ENCODE measurements at places on chromosomes 1 and 21.

GRCh38 chr1:19772053-19772452 lies 27.7 kb downstream of the TMCO4 start:
- DNase-seq, result no peak

DNA sequence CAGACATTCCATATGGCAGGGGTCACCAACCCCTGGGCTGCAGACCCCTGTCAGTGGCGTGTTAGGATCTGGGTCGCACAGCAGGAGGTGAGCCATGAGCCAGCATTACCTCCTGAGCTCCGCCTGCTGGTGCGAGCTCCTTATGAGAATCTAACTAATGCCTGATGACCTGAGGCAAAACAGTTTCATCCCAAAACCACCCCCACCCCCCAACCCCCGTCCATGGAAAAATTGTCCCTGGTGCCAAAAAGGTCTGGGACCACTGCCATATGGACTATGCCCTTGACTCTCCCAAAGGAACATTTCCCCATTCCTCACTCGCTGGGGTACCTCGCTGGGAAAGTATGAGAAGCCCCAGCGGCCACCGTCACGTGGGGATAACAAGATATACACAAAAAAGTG lies 6.4 kb upstream of the CPT2 start:
- no peak for DNase-seq

DNA sequence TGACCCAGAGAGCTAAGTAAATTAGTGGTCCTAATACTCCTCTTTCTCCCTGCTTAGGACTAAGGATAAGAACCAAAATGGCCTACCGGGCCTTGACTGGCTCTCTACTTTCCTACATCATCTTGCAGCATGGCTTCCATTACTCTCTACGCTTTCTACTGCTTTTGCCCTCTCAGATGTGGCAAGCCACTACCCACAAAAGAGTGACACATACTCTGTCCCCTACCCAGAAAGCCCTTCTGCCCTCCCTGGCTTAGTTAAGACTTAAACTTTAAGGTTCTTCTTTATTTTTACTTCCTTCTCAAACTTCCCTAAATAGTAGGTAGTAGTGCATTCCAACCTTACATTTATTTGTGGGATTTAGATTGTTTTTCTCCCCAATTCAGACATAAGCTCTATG lies 228.1 kb downstream of the TPR start:
- no peak for DNase-seq

GRCh38 chr1:8816831-8817411 lies 519 bp downstream of the RERE start:
- no peak for DNase-seq

DNA sequence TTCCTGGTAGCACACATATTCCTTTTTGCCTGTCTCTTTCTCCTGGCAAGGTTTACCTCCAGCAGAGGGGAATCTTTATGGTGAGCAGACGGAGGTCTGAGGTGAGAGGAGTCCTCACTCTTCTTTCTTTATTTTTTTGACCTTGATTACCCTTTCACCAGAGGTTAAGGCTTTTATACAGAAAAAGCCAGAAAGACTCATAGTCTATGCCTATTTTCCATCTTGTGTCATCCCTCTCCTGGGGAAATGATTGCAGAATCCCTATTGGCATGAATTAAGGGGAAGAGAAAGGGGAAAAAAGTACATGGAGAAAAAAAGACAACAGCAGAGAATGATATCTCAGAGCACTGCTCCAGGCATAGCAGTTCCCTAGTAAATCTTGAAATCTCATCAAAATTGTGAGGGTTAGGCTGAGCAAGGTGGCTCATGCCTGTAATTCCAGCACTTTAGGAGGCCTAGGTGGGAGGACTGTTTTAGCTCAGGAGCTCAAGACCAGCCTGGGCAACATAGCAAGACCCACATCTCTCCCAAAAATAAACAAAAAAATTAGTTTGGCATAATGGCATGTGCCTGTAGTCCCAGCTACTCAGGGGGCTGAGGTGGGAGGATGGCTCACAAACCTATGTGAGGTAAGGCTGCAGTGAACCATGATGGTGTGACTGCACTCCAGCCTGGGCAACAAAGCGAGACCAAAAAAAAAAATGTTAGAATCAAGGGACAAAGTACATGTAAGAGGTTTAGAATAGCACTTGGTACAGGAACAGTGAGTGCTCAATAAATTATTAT lies 1.2 kb upstream of the XPR1 start:
- DNase-seq, result no peak

DNA sequence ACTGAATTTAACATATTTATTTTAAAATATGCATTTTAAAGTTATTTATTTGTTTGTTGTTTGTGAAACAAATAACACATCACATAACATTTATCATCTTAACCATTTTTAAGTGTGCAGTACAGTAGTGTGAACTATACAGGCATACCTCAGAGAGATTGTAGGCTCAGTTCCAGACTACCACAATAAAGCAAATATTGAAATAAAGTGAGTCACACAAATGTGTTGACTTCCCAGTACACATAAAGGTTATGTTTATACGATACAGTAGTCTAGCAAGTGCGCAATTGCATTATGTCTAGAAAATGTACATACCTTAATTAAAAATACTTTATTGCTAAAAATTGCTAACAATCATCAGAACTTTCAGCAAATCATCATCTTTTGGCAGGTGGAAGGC lies 739.4 kb upstream of the ADGRL4 start:
- no peak for DNase-seq

GRCh38 chr1:237154157-237154556 lies 112.2 kb downstream of the RYR2 start:
- DNase-seq, result no peak

GRCh38 chr1:111725192-111725591 lies 14.0 kb downstream of the INKA2 start:
- DNase-seq, result no peak

DNA sequence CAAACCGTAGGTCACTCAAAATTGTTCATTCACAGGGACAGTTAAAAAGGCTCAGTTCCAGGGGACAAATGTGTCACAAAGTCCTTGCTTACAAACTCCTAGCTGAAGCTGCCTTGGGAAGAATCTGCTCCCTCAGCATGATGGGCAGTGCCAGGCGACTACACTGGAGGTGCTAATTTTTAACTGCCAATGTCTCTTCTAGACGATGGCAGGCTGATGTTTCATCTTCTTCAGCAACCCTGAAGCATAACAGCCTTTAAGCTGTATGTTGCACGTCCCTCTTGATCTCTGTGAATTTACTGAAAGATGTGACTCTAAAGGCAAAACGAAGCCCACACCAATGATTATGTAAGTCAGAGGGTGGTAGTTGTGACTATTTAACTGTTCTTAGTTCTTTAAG lies 11.3 kb downstream of the COA7 start:
- DNase-seq, result no peak

GRCh38 chr1:82948386-82948785 lies 1050.5 kb downstream of the TTLL7 start:
- no peak for DNase-seq

- peak; percentile 93 for DNase-seq
Observed at GRCh38 chr1:44405031-44405797, at the start of gene RNF220. TSS of gene RNF220 (plus strand) at chr1:44405255.

DNA sequence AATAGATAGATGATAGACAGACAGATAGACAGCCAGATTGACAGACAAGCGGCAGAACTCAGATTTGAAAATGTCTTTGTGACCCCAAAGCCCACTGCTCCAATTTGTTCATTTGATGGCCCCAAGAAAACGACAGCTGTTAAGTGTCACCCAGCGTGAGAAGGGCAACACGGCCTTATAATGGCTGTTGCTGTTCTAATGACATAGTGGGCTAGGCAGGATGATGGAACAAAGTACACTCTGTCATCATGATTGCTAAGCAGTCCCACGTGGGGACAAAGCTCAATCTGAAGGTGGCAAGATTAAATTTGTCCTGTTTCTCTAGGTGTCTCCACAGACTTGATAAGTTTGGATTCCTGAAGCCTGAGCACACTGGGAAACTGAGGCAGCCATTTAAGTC lies 112.9 kb downstream of the DAB1 start:
- DNase-seq, result no peak

GRCh38 chr21:14630556-14631069 lies 84.5 kb upstream of the SAMSN1 start:
- DNase-seq, result no peak

- DNase-seq, result no peak
Observed at GRCh38 chr1:209704584-209704983, at the start of gene HSD11B1. TSS of gene HSD11B1 (plus strand) at chr1:209704846. CDS start at chr1:209704943, 97 bp downstream.

DNA sequence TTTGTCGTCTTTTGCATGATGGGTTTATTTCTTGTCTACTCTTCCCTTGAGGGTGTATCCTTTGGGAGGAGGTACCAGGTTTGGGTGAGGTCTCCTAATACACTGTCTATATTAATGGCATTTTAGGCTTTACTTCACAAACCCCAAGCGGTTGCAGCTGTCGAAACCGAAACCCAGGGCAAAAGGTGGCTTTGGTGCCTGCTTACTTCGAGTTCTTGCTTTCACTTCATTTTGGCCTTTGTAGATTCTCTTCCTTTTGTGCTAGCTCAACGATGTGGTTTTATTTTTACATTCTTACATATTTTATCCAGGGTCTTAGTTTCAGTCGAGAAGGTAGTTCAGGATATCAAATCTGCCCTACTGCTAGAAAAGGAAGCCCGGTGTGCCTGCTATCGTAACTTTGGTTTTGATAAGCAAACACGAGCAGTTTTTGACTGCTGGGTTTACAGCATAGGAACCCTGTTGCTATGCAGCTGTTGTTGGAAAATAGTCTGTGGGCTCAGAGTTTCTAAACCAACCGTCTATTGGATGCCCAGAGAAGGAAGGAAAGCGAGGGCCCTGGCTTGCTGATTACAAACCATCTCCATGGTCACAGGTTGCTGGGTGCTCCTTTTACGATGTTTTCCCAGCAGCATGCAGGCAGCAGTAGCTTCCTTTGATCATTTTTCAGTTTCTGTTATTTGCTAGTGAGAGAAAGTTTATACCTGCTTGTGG lies 9.8 kb upstream of the TSPAN2 start:
- DNase-seq, result peak; percentile 98

Data from hematopoietic multipotent progenitor cell (in vitro differentiated cells).